Muscle of arm (tissue), 14 donors: ENCODE measurements at places on chromosomes 1 and 21. TPM values are rescaled to one million over a fixed set of nuclear protein-coding genes. Genes with fewer than 3 reads are reported as not detected.

GRCh38 chr1:226306425-226306824, 2.5 kb downstream of the LIN9 start:
- no peak for DNase-seq

DNA sequence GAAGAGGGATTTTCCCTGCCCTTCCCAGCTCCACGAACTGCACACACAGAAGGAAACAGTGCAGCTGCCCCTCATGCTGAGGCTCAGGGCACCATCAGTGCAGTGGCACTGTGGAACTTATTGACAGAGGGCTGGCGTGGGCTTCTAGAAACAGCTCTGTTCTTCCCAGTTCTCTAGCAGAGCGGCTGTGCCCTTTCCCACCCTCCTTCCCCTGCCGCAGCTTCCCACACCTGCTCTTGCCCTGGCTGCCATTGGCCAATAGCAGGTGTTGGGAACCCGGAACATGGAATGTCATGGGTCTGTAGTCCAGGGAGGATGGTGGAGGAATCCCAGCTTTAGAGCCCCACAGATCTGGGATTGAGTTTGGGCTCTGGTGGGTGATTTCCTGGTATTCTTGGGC, 343.8 kb downstream of the RPS6KC1 start:
- no peak for DNase-seq

- no peak for DNase-seq
Measured at GRCh38 chr1:8926707-8927694, 18.7 kb upstream of the CA6 start.

GRCh38 chr1:31672986-31673385, 28.3 kb upstream of the PEF1 start:
- DNase-seq, result no peak

- DNase-seq, result no peak
Measured at GRCh38 chr1:222654849-222655248, 37.0 kb downstream of the MIA3 start.

DNA sequence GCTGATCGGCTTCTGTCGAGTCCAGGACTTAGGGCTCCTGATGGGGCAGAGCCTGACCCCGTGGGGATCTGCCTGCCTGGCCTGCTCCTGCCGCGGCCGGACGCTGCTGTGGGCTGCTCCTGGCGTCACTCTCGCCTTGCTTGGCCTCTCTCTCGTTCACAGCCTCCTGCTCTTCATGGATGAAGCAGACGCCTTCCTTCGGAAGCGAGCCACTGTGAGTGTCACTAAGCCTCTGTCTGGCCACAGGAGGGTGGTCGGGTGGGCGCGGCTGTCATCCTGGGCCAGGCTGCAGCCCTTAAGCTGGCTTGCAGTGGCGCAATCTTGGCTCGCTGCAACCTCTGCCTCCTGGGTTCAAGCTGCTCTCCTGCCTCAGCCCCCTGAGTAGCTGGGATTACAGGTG, 16.1 kb downstream of the ATAD3B start:
- no peak for DNase-seq

The EVA1B gene
- polyA plus RNA-seq, result 32.5 TPM

The BEND5 gene
- polyA plus RNA-seq, result 7.4 TPM

The CDK11B gene
- 31.6 TPM for polyA plus RNA-seq
